ENCODE measurements at places on chromosomes 12 and 14.

DNA sequence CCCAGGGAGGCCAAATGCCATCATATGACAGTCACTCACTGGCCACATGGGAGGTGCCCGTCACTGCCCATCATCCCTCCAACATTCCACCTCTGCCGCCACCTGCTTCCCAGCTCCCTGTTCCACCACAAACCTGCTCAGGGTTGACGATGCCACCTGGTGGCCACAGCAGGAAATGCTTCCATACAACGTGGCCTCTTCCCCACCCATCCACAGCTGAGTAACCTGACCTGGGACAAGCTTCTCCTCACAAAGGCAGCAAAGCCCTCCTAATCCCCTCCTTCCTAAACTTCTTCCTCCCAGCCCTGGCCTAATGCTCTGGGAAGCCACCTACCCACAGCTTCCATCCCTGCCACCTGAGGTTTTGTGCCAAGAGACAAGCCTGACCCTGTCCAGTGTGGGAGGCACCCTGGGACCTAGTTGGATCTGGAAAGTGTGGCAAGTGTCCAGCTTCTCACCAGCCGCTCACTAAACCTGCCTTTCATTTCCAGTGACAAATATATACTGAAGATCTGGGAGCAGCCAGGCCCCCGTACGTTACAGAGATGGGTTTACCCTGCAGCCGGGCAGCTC lies 4.3 kb downstream of the DEGS2 start:
- peak; percentile 48 for DNase-seq

GRCh38 chr12:72203764-72204335 lies 68.3 kb upstream of the TRHDE start:
- no peak for DNase-seq

GRCh38 chr12:27577688-27578087 lies 53.7 kb downstream of the PPFIBP1 start:
- DNase-seq = no peak

GRCh38 chr12:45648070-45648469 lies 81.4 kb upstream of the ARID2 start:
- DNase-seq = no peak

- DNase-seq = no peak
These were observed 1.2 kb downstream of the NCKAP5L start for GRCh38 chr12:49827051-49827400.

GRCh38 chr12:118189741-118190191 lies 53.8 kb downstream of the PEBP1 start:
- DNase-seq = no peak

DNA sequence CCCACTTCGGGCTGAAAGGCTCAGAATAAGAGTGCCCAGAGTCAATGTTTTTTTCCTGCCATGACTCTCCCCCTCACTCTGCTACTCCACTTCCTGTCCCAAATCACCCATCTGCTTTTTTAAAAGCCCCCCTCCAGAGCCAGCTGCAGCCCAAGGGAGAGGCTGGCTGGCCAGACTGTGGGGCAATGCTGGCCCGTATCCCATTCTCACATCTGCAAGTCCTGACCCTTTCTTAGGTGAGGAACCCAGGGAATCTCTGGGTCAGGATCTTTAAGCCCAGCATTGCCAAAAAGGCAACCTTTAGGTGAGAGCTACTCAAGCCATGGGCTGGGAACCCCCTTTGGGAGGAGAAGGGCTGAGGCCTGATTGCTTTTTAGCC lies 1.7 kb upstream of the ITGA5 start:
- no peak for DNase-seq
